HAP-1 (cell line): ENCODE measurements at places on chromosomes 12 and 14.

- DNase-seq: no peak
Measured at GRCh38 chr12:130968611-130969010, 14.9 kb downstream of the ADGRD1 start.

GRCh38 chr14:94056579-94057308 is 24.3 kb downstream of the DDX24 start:
- no peak for DNase-seq

- no peak for DNase-seq
Measured at GRCh38 chr14:51472881-51473280, 178.8 kb upstream of the FRMD6 start.

DNA sequence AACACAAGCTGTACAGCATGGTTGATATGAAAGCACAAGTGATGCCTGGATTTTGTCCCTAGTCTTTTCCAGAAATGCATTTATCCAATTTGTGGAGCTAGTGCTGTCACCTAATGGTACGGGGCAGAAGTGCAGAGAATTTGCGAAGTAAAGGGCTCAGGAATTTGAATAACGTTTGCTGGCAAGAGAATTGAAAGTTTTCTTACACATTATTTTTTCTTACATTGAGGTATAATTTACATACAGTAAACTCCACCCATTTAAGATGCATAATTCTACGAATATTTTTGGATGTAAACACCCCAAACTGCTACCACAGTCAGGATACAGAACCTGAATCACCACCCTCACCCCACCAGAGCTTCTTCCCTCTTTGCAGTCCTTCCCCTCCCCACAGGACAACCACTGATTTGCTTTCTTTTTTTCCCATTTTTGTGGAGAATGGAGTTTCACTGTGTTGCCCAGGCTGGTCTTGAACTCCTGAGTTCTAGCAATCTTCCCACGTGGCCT is 3.5 kb downstream of the AICDA start:
- peak; percentile 57 for DNase-seq

DNA sequence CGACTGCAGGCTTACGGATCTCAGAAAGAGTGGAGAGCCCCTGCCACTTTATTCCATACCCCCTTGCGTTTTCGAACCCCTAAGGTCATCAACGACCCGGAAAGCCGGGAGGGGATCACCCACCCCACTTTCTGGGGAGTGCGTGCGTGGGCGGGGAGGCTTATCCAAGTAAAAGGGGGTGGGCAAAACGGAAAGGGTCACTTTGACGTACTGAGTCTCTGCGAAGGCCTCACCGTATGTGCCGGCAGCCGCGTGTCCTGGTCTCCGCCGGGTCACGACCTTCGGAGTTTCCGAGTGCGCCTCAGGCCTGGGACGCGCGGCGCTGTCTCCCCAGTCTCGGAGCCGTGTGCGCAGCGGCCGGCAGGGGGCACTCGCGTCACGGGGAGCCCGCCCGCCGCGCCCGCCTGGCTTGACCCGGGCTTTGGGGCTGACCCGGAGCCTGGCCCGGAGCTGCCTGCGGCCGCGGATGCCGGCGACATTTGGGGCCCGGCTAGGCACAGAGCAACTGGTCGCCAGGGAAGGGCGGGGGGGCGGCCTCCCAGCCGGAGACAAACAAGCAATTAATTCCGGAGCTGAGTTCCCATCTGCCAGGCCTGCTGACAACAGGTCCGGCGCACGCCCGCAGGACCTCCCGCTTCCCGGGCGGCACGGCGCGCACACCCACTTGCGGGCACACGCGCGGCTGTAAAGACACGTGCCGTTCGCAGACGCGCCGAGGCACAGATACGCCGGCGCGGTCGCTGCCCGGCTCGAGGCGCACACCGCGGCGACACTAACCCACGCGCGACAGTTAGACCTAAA is 890 bp upstream of the KIF26A start:
- peak; percentile 80 for DNase-seq

DNA sequence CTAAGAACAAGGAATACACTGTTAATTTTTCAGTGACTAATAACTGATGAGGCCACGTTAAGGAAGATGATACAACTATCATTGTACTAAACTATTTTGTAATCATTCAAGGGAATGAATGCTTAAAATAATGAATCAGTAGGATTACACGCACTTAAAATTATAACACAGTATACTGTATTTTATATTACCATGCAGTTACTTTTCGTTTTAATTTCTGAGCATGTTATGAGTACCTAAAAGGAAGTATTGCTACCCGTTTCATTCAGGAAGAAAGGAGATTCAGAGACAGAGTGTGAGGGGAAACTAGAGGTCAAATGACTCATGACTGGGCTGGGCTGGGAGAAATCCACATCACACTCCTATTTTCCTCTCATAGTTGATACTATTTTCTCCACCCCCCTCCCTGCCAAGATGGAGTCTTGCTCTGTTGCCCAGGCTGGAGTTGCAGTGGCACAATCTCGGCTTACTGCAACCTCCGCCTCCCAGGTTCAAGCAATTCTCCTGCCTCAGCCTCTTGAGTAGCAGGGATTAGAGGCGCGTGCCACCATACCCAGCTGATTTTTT is 202.0 kb downstream of the PPM1H start:
- no peak for DNase-seq

- DNase-seq: no peak
Measured at GRCh38 chr14:22255017-22255950, 333.7 kb downstream of the DAD1 start.

DNA sequence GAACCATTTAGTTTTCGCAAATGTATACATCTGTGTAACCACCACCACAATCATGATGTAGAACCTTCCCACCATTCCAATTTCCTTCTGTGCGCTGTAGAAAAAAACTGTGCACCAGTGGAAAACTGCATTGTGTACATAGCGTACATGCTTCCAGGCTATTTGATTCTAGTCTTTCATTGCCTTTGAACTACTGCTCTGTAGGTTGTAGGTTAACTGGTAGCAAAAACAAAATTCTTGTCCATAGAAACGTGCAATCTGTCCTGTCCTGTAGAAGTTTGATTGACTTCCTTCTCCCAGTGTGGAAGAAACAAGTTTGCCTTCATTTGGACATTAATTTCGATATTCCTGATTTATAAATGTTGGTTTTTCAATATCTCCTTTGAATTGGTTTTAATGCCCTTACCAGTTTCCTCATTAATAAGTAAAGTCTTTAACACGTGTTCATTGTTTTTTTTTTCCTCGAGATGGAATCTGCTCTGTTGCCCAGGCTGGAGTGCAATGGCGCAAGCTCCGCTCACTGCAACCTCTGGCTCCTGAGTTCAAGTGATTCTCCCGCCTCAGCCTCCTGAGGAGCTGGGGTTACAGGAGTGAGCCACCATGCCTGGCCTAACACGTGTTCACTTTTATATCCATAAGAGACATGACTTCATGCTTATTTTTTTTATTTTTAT is 3.6 kb upstream of the ISM2 start:
- no peak for DNase-seq

- no peak for DNase-seq
Measured at GRCh38 chr12:122238861-122239260, 13.0 kb upstream of the DIABLO start.

DNA sequence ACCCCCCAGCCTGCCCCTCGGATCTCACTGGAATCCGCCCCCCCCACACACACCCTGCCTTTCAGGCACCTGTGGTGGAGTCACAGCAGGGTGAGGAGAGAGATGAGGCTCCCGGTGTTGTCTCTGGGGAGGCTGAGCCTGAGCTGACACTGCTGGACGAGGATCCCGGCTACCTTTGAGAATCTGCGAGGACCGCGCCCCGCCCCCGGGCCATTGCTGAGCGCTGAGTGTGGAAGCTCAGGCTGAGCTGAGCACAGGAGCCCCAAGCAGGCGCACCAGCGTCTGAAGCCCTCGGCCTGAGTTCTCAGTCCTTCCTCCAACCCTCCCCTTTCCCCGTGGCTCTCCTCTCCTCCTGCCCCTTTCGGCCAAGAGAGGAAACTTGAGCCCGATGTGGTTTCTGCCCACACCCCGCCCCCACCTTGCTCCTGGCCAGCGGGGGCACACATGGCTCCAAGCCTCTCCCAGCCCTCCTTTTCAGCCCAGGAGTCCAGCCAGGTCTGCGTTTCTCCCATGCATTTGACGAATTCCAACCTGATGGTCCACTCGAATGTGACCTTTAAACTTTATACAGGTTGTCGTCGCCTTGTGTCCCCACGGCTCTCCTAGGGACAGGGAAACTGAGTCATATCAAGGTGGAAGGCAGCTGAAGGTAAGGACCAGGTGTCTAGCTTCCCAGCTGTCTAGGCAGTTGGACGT is at the start of gene NFE2:
NFE2 (minus strand) TSS at position 284 of the 696 bp plus-strand sequence. CDS start 5,767 bp downstream, outside the sequence.
- peak; percentile 49 for DNase-seq

DNA sequence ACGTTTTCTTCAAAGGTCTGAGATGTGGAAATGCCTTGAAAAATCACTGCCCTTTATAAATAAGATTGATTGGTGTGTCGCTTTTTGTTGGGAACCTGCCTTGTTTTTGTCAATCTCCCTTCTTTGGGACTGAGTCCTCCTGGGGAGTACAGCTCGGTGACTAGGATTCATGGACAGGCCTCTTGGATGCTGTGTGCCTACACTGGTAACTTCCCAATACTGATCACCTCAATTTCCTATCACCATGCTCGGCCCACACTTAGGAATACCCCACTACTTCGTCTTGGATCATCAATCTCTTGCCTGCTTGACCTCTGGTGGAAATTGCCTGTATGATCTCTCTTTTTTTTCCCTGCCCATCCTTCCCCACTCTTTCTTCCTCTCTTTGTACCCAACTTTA is 34.2 kb downstream of the NTN4 start:
- no peak for DNase-seq
